ENCODE measurements at places on chromosomes 4 and X. TPM values are rescaled to one million over a fixed set of nuclear protein-coding genes. Genes with fewer than 3 reads are reported as not detected.

Gene CENPVL1
- not detected for total RNA-seq

Gene CLNK
- total RNA-seq, result 0.31 TPM

Gene PLP1
- total RNA-seq, result 2.1 TPM

Gene MAGEC2
- total RNA-seq, result not detected

Gene SYN1
- 1.4 TPM for total RNA-seq

Gene MED12
- 71.4 TPM for total RNA-seq
